ENCODE measurements at places on chromosomes 12 and 14. TPM values are rescaled to one million over a fixed set of nuclear protein-coding genes. Genes with fewer than 3 reads are reported as not detected.

Gene TAS2R14
- 1.9 TPM for total RNA-seq

- no peak for DNase-seq
These were observed 110.3 kb upstream of the NCOR2 start for GRCh38 chr12:124677552-124678356.

DNA sequence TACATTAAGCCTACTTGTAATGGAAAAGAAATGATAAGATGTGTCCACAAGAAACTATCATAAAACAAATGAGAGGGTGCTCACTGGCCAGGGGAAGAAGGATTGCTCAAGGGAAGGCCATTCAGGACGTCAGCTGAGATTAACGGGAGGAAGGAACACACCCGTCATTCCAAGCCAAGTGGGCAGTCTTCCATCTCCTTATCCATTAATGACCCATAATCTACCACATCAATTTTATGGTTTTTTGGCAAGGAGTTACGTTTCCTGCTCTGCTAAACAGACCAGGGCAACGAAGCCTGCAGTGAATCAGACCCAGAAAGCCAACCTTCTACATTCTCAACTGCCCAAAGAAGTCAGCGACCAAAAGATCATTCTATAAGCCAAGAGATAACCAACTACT, 25.1 kb downstream of the PRKAB1 start:
- no peak for DNase-seq

DNA sequence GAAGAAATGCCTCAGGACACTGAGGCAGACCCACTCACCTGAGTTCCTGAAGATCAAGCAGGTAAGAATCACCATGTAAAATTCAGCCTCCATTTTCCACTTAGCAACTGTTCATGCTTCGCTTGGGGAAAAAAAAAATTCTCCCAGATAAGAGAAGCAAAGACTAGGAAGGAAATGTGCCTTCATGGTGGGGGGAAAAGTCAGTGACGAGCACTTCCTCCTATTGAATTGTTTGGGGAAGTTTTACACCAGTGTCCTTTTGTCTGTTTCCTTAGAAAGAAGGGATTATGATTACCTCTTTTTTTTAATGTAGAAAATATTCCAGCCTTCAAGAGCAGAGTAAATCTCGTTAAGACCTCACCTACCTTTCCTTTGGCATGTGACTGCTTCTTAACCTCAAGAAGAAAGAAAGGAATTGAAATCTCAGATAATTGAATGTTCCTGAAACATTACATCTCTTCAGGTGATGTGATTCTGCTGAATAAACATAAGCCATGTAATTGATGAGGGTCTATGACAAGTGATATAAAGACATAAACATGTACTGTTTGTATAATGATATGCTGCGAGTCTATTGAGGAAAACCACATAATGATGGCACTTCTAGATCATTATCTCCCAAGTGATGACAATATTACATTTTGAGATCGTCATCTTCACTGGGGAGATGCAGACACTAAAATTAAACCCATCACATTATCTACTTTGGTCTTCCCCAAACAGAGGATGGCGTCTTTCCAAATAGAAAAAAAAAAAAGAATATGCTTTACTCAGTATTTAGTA, at the start of gene PTPRB:
Gene PTPRB, minus strand, starts transcription at position 127 of the 783 bp plus-strand sequence. Its CDS starts 34 bp downstream, at position 93.
- no peak for DNase-seq

DNA sequence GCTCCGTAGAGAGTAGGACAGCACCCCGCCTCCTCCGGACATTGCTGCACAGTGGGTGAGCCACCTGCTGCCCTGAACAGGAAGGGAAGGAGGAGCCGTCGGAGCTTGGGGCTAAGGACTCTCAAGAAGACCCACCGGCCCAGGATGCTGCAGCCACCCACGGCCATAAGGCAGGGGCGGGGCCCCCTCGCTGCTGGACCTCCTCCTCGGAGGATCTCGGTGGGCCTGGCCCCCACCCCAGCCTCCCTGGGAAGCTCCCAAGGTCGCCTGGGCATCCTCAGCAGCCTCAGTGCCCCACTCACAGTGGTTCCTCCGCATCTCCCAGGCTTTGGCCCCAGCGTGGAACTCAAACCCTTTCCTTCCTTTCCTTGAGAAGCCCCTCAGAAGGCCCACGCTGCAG, 68.6 kb upstream of the DIO3 start:
- DNase-seq: no peak
